ENCODE measurements at places on chromosomes 5 and 9. TPM values are rescaled to one million over a fixed set of nuclear protein-coding genes. Genes with fewer than 3 reads are reported as not detected.

LCN12 gene
- total RNA-seq = 2.6 TPM

PCDHA1 gene
- not detected for total RNA-seq

NDUFB6 gene
- total RNA-seq = 38.2 TPM

GARIN3 gene
- not detected for total RNA-seq

PCYOX1L gene
- 6.6 TPM for total RNA-seq

ECSCR gene
- total RNA-seq = 47.2 TPM

FGFR4 gene
- 109 TPM for total RNA-seq

SLC23A1 gene
- not detected for total RNA-seq

SERF1A gene
- 8.9 TPM for total RNA-seq

FAXDC2 gene
- total RNA-seq = 79.0 TPM

SPATA31A5 gene
- not detected for total RNA-seq

ANKRD55 gene
- total RNA-seq = 0.49 TPM

RNF208 gene
- total RNA-seq = 6.7 TPM

EQTN gene
- total RNA-seq = not detected

SPARC gene
- 1,248 TPM for total RNA-seq

GABBR2 gene
- 0.84 TPM for total RNA-seq

FCN1 gene
- 63.0 TPM for total RNA-seq

CAAP1 gene
- total RNA-seq = 11.6 TPM

ORM2 gene
- 3.9 TPM for total RNA-seq

ZCCHC7 gene
- 20.9 TPM for total RNA-seq

SLC34A3 gene
- total RNA-seq = 0.23 TPM

SAXO1 gene
- 0.12 TPM for total RNA-seq

LRRC70 gene
- total RNA-seq = 2.4 TPM

RIOK2 gene
- total RNA-seq = 22.2 TPM

SNCAIP gene
- 4.0 TPM for total RNA-seq

LCN1 gene
- total RNA-seq = not detected

PCDHGA11 gene
- total RNA-seq = 2.6 TPM

TCF7 gene
- total RNA-seq = 7.0 TPM

LPAR1 gene
- 18.2 TPM for total RNA-seq

TXNDC8 gene
- total RNA-seq = not detected

GFRA3 gene
- 0.90 TPM for total RNA-seq

SLC1A1 gene
- total RNA-seq = 52.7 TPM

NR6A1 gene
- total RNA-seq = 4.0 TPM

ZNF366 gene
- 12.2 TPM for total RNA-seq

NEURL1B gene
- 25.0 TPM for total RNA-seq

PCDHGB1 gene
- total RNA-seq = 2.0 TPM

ELAVL2 gene
- not detected for total RNA-seq

GPRIN1 gene
- total RNA-seq = 1.4 TPM

DMRT2 gene
- total RNA-seq = 0.46 TPM

XPA gene
- total RNA-seq = 11.2 TPM

NOXA1 gene
- 6.5 TPM for total RNA-seq

OR2K2 gene
- total RNA-seq = not detected

PHF24 gene
- total RNA-seq = 0.23 TPM

PCDHA11 gene
- 0.38 TPM for total RNA-seq

ABL1 gene
- total RNA-seq = 52.1 TPM

DOCK8 gene
- total RNA-seq = 83.4 TPM

SLC6A18 gene
- total RNA-seq = not detected

DPYSL3 gene
- 52.8 TPM for total RNA-seq

C5orf52 gene
- not detected for total RNA-seq

RETREG1 gene
- 22.8 TPM for total RNA-seq

LEAP2 gene
- 0.69 TPM for total RNA-seq

SH3RF2 gene
- total RNA-seq = 12.4 TPM

PCA3 gene
- not detected for total RNA-seq

Data from upper lobe of right lung (tissue), 1 donor.